ENCODE measurements at places on chromosomes 1 and 21.

GRCh38 chr1:232333419-232333767, 296.5 kb downstream of the SIPA1L2 start:
- no peak for DNase-seq

DNA sequence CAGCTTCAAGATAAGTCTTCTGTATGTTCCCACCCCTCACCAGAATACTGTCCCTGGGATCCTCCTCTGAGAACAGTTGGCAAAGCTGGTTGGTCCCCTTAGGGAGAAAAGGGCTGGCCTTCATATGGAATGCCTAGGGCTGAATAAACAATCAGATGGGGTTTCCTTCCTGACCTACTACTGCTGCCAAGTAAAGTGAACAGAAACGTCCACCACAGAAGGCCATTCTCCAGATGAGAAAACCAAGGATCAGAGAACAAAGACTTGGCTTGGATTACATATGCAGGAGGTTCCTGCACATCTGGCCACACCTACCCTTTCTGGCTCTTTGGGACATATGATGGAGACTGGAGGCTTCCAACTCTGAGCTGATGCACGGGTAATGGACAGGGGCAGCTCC, 194.5 kb downstream of the HIVEP3 start:
- DNase-seq: no peak

GRCh38 chr1:42135426-42135825, 17.8 kb upstream of the GUCA2B start:
- no peak for DNase-seq

- no peak for DNase-seq
Observed at GRCh38 chr1:85133565-85134159, 67.2 kb downstream of the SYDE2 start.

DNA sequence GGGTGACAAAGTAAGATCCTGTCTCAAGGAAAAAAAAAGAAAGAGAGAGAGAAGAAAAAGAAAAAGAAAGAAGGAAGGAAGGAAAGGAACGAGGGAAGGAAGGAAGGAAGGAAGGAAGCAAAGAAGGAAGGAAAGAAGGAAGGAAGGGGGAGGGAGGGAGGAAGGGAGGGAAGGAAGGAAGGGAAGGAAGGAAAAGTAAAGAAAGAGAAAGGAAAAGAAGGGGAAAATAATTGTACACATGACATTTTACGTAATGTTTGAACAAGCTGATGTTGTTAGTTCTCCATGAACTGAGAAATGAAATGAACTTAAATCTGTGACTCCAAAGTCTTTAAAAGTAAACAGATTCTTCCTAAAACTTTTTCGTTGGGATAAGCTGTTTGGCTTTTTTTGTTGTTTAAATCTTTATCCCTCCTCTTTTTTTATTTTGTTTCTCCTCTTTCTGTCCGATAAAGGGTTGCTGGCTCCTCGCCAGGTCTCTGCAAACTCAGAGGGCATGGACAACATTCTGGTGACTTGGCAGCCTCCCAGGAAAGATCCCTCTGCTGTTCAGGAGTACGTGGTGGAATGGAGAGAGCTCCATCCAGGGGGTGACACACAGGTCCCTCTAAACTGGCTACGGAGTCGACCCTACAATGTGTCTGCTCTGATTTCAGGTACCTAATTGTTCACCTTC, 59.8 kb downstream of the IL12RB2 start:
- DNase-seq: no peak

All from NCI-H526 (cell line).